ENCODE measurements at places on chromosomes 1 and 21.
A peak's percentile ranks its signal among the peaks of the same experiment; 100 is the strongest.

DNA sequence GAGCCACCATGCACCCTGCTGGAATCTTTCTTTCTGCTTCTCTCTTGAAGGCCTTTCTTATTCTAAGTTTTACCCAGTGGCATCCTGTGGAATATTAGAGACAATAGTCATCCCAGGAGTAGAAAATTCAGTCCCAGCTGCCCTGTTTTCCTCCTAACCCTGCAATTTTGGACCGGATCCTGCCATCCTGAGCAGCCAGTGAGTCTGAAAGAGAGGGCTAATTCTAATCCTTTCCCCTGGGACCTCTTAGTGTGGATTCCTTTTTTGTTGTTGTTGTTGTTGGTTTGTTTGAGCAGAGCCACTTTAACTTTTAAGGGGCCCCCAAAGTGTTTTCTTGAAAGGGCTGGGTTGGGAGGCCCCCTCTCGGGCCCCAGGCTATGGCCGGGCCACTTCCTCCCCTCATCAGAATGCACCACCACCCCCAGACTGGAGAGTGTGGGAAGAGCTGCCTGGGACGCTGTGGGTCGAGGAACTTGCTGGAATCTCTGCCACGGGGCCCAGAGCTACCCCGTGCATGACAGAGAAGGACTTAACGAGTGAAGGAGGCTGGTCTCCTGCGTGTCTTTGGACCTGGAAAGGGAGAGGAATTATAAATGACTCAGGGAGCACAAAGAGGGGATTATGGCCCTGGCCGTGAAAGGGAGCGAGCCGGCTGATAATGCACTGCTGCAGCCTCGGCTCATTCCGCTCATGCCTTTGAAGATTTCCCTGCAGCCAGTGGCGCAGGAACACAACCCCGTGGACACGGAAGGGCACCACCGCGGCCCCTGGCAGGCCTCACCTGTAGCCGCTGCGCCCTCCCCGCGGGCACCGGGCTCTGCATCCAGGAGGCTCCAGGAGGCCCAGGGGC lies 81.0 kb upstream of the AKT3 start:
- DNase-seq, result no peak

GRCh38 chr1:208071435-208072031 lies 160.6 kb upstream of the CD34 start:
- DNase-seq, result no peak

DNA sequence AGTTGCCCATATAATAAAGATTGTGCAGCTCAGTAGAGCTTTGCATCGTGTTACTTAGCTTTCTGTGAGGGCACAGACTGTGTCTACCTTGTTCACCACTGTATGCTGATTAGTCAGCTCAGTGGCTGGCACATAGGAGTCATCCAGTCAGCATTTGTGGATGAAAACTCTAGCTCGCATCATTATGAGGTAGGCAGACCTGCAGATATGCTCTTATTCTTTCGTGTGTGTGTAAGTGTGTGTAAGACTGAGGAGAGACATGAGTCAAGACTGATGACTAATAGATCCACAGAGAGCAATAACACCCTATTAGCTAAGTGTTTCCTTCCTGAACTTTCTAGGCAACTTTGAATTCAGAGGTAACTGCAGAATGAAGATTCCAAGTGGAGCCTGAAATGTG lies 17.1 kb downstream of the TTF2 start:
- DNase-seq, result no peak

GRCh38 chr1:246827396-246827795 lies 103.2 kb downstream of the SCCPDH start:
- no peak for DNase-seq

- no peak for DNase-seq
These were observed 62.9 kb upstream of the ATP1A1 start for GRCh38 chr1:116310180-116310579.

- no peak for DNase-seq
These were observed 39.7 kb downstream of the DNTTIP2 start for GRCh38 chr1:93839307-93839706.

GRCh38 chr1:68780919-68781318 lies 284.0 kb upstream of the DEPDC1 start:
- no peak for DNase-seq

GRCh38 chr1:213296558-213296957 lies 245.5 kb downstream of the RPS6KC1 start:
- no peak for DNase-seq

GRCh38 chr1:240030236-240030635 lies 61.4 kb upstream of the FMN2 start:
- no peak for DNase-seq

- DNase-seq, result no peak
These were observed 12.7 kb upstream of the PCP4 start for GRCh38 chr21:39854572-39854971.

GRCh38 chr1:34178072-34178471 lies 1.4 kb downstream of the C1orf94 start:
- DNase-seq, result no peak

- no peak for DNase-seq
These were observed 18.4 kb upstream of the CLSTN1 start for GRCh38 chr1:9842073-9842711.

- no peak for DNase-seq
These were observed 514.8 kb downstream of the AMY1C start for GRCh38 chr1:104264521-104264920.

GRCh38 chr1:156433602-156434001 lies 64.6 kb downstream of the RHBG start:
- no peak for DNase-seq

DNA sequence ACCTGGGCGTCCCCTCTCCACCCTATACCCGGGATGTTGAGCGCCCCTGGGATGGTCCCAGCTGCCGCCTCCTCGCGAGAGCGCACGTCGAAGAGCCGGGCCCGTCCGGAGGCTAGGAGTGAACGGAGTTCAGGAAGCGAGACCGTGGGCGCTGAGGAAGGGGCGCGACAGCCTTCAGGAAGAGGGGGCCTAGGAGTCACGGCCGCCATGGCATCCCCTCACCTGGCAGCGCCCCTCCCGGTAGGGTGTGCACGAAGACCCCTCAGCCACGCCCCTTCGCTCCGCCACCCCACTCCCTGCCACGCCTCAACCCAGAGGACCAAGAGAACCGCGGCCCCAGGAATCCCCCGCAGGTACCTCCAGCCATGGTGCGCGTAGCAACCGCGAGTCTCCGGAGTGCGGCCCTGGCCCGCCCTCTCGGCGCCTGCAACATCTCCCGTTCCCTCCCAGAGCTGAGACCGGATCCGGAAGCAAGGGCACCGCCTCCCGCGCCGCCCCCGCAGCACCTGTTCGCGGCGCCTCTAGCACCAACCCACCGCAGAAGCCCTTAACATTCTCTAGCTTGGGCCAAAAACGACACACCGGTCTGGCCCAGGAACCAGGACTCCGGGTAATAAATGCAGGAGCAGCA lies at the start of gene TSTD1:
Gene TSTD1 (minus strand): TSS at position 442 of the 631 bp plus-strand sequence. CDS start 75 bp downstream, at position 367.
- DNase-seq, result no peak

DNA sequence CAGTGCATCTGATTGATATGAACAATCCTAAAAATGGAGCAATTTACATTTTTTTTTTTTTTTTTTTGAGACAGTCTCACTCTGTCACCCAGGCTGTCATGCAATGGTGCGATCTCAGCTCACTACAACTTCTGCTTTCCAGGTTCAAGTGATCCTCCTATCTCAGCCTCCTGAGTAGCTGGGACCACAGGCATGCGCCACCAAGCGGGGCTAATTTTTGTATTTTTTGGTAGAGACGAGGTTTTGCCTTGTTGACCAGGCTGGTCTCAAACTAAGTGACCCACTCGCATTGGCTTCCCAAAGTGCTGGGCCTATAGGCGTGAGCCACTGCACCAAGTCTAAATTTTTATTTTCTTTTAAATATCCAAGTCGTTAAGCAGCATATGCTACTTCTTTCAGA lies 109.0 kb downstream of the FAF1 start:
- no peak for DNase-seq

DNA sequence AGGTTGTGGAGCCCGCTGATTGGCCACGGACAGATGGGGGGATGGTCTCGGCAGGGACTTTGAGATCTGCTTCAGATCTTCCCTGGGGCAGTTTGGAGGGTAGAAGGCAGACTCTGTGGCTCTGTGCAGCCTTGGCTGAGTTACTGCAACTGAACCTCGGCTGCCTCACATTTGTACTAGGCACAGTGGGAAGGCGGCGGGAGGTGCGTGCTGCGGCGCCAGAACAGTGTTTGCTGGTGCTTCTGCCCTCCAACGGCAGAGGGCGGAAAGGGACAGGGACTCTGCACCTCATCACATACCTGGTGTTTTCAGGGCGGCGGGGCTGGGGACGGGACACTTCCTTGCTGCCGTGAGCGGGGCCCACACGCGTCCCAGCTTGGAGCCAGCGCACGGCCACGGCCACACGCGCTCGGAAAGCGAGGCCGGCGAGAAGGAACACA lies 26.2 kb downstream of the SLC66A1 start:
- DNase-seq, result peak; percentile 54

- no peak for DNase-seq
These were observed 329.5 kb downstream of the NPHP4 start for GRCh38 chr1:5662744-5663126.

- DNase-seq, result no peak
These were observed 147.3 kb downstream of the TIAM1 start for GRCh38 chr21:31196724-31197123.

- no peak for DNase-seq
These were observed 209.6 kb downstream of the NUF2 start for GRCh38 chr1:163531345-163531744.

DNA sequence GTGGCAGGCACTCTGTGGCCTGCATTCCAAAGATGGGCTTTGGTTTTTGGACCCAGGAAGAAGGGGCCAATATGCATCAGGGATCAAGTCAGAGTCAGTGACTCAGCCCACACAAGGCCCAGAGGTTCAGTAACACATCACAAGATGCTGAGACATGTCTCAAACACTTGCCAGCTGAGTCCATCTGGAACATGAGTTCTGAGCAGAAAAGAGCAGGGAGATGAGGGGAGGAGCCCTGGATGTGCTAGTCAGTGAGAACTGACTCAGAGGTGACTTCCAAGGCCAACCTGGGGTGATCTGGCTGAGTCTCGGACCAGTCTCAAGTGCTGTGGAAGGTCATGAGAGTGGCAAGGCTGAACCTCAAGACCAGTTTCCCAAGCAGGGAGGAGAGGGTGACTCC lies 150.1 kb downstream of the CDC7 start:
- no peak for DNase-seq

GRCh38 chr1:89608319-89608983 lies 24.5 kb upstream of the LRRC8C start:
- DNase-seq, result no peak

GRCh38 chr1:77832901-77833300 lies 53.5 kb downstream of the MIGA1 start:
- no peak for DNase-seq

DNA sequence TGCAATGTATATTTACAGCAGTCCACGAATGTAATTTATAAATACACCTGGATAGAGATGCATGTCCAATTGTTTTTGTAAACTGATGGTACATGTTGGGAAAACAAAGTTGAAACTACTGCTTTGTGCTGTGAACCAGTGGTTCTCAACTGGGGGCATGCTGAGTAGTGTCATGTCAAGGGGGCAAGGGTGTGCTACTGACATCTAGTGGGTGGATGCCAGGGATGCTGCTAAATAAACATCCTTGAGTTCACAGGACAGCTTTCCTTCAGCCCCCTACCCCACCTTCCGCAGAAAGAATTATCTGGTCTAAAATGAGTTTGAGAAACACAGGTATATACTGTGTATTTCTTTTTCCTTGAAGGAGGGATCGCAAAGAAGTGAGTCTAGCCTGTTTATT lies 95.9 kb downstream of the RASAL2 start:
- peak; percentile 52 for DNase-seq

DNA sequence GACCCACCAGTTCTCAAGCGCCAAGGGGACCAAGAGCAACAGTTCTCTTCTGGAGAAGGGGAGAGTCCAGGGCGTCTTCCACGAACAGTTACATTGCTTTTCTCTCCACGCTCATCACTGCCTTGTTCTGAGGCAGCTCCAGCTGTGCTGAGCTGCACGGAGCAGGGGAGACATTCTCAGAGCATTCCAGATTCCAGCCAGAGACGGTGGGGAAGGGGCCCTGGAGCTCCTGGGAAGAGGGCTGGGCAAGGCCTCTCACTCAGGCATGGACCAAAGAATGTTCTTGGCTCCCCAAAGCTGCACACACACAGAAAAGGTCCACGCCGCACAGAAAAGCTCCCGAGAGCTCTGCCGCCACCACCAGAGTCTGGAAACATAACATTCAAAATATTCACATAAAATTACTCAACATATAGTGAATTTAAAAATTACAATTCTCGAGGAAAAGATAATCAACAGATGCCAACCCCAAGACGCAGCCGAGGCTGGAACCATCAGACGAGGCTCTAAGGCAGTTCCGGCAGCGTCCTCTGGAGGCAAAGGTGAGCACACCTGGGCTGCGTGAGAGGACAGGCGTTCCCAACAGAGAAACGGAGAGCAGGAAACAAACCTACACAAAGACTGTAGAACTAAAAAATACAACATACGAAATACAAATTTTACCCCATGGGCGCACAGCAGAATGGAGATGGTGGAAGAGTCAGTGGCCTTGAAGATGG lies 40.5 kb downstream of the UBE2G2 start:
- DNase-seq, result peak; percentile 29

DNA sequence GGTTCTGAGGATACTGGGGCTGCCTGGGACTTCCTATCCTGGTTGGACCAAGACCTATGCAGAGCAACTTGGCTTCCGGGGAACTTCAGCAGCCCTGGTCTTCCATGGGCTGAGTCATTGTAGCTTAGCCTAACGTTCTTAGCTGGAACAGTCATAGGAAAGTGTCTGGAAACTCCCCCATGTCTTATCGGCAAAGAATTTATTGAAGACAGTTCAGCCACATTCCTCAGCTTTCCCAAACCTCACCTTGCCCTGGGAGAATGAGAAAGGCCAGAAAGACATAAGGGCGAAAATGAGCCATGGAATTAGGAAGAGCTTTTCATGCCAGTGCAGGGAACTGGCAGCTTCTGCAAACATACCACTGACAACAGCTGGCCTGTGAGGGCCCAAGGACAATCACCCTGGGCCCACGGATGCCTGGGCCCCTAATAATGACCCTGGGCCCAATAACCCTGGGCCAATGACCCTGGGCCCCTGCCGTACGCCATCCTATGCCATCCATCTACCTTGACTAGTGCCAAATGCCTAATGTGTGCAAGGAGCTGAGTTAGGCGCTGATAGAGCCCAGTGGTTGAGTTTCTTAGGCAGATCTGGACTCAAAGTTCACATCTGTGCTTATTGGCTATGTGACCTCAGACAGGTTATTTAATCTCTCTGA lies 114.4 kb upstream of the GADD45A start:
- DNase-seq, result no peak

- no peak for DNase-seq
These were observed 47.0 kb upstream of the POU2F1 start for GRCh38 chr1:167173516-167174184.

DNA sequence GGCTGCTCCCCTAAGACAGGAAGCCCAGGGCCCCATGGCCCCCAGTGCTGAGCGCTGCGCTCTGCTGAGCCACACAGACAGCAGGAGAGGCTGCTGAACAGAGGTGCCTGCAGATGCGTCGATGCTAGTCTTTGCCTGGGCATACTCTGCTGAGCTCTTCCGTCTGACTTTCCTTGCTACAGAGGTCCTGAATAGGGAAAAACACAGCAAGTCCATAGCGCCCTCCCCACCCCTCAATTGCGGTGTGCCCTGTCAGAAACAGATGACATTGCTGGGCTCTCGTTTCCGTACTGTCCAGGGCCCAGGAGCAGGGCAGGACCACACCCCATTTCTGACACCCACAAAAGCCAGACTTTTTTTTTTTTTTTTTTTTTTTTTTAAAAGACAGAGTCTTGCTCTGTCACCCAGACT lies 252.5 kb downstream of the SDCCAG8 start:
- DNase-seq, result no peak
